ENCODE measurements at places on chromosomes 2 and 18. TPM values are rescaled to one million over a fixed set of nuclear protein-coding genes. Genes with fewer than 3 reads are reported as not detected.

CCBE1 gene
- total RNA-seq: 10.1 TPM

STAT1 gene
- total RNA-seq: 27.4 TPM

AGXT gene
- not detected for total RNA-seq

SERPINB7 gene
- total RNA-seq: 2.8 TPM

KRTCAP3 gene
- 0.60 TPM for total RNA-seq

Data from A375 (cell line).